LNCaP clone FGC (cell line): ENCODE measurements at places on chromosomes 2 and 18.

DNA sequence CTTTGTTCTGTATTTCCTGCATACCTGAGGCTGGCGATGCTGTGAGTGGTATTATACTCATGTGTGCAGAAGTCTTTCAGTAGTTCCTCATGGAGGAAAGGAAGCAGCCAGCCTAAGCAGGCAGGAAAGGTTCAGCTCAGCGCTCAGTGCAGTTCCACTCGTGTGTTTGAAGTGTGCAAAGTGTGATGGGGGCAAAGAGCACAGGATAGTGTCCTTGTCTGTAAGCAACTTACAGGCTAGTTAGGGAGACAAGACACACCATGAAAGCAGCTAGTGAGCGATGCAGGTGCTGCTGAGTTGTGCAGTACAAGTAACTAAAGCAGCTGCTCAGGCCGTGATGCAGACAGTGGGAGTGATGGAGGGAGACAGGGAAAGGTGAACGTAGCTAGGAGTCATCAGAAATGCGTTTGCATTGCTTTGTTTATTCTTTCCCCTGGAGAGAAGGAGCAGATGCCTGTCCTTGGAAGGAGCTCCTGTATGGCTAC lies 146.2 kb downstream of the LDLRAD4 start:
- no peak for DNase-seq

DNA sequence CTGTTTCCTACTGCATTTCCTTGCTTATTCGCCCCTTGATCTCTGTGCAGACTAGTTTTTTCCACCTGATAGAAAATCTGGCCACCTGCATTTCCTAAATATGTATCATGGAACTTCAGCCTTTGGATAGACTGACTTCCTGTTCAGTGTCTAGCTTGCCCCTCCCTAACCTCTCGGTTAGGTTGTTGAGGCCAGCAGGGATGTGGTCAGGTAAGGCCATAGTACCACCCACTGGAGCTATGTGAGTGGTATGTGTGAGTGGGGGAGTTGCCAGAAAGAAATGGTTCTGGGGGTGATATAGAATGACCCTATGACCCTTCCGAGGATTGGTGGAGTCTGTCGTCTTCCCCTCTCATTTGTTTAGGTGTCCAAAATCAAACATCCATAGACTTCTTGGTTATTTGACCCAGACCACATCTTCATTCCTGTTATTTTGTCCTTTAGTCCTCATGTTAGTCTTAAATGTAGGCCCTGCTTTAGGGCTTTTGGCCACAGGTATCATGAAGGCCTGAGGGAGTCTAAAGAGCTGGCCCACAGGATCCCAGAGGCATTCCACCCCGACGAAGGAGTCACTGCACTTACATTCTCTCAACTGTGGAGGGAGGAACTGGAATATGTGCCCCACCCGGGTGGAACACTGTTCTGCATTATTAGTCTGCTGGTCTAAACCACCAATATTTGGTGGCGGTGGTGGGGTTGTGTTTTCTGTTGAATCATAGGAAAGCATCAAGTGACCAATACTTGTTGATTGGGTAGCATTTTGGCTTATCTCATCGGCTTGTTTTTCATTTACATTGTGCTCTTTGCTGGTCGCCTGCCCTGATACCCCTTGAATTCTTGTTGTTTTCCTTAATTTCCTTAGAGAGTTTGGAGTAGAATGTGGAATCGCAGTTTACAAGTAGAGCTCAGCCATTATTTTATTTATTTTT lies 21.9 kb downstream of the CAB39 start:
- no peak for DNase-seq

GRCh38 chr2:113213061-113213930 lies 39.5 kb downstream of the PSD4 start:
- no peak for DNase-seq

- no peak for DNase-seq
Observed at GRCh38 chr2:86219896-86220295, 20.6 kb downstream of the MRPL35 start.

GRCh38 chr2:237177052-237177451 lies 91.4 kb downstream of the COPS8 start:
- no peak for DNase-seq

GRCh38 chr2:229715895-229716507 lies 1.6 kb upstream of the DNER start:
- DNase-seq = no peak
